ENCODE measurements at places on chromosomes 7 and 10. TPM values are rescaled to one million over a fixed set of nuclear protein-coding genes. Genes with fewer than 3 reads are reported as not detected.

DNA sequence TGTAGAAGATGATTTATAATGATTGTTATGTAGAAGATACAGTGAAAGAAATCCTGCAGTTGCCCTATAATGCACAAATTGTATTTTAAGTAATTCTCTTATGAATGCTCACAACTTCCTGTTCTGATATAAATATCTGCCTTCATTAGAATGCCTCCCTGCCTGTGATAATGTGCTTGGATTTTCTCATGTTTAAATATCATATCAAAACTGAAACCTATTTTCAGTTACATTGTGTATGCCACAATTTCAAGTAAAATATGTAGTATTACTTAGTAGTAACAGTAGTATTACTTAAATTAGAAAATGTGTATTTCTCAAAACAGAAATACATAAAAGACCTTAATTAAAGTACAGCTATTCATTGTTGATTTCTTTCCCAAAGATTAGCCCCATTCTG is 41.1 kb upstream of the TFEC start:
- no peak overlapping the region for H3K4me3 ChIP-seq
- no peaks in the 10 kb centered on the region for H3K36me3 ChIP-seq
- DNase-seq, result no peak
- H3K27me3 ChIP-seq, result no peaks in the 10 kb centered on the region
- no peak overlapping the region for H3K27ac ChIP-seq

CLRN3 gene
- total RNA-seq, result not detected

- no peaks in the 10 kb centered on the region for H3K27me3 ChIP-seq
- no peak overlapping the region for H3K4me3 ChIP-seq
- H3K27ac ChIP-seq, result no peak overlapping the region
- no peaks in the 10 kb centered on the region for H3K36me3 ChIP-seq
- no peak for DNase-seq
Measured at GRCh38 chr7:41756650-41757182, 53.8 kb upstream of the INHBA start.

- H3K36me3 ChIP-seq, result no peaks in the 10 kb centered on the region
- no peak overlapping the region for H3K27ac ChIP-seq
- no peak for DNase-seq
- H3K4me3 ChIP-seq, result no peak overlapping the region
- no peaks in the 10 kb centered on the region for H3K27me3 ChIP-seq
Measured at GRCh38 chr7:129252128-129252527, 27.3 kb downstream of the AHCYL2 start.

DNA sequence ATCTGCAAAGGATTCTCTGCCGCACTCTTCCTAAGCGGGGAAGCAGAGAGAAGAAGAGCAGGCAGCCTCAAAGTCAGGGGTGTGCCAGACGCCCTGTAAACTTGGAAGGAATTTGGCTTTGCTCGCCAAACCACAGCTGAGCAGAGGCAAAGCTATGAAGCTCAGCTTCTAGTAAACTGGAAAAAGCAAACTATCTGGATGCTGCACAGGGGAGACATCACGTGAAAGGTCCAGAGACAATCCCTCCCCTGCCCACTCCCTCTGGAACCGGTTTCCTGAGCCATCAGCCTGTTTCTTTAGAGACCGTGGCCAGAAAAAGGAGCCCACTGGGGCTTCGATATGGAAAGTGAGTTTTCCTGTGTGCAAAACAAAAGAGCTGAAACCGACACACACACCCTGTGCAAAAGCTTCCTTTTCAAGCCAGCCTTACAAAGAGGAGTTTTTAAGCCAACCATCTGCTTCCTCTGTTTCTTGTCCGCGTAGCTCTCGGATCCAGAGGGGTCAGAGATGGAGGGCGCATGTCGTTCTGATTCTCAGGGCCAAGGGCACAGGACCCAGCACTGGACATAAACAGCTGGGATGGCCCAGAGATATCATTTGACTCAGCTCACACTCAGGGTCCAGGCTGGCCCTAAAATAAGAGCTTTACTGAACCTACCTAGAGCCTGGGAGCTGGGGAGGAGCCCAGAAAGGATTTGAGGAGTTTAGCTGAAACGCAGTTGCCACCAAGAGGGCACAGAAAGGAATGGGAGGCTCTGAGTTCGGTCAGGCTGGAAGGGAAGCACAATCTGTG is 58.2 kb upstream of the DNAAF5 start:
- H3K4me3 ChIP-seq, result peak overlapping the region; percentile 10
- H3K27me3 ChIP-seq, result no peaks in the 10 kb centered on the region
- peaks cover 14% of the 10 kb centered on the region for H3K4me1 ChIP-seq
- H3K27ac ChIP-seq, result peak overlapping the region; percentile 40

DNA sequence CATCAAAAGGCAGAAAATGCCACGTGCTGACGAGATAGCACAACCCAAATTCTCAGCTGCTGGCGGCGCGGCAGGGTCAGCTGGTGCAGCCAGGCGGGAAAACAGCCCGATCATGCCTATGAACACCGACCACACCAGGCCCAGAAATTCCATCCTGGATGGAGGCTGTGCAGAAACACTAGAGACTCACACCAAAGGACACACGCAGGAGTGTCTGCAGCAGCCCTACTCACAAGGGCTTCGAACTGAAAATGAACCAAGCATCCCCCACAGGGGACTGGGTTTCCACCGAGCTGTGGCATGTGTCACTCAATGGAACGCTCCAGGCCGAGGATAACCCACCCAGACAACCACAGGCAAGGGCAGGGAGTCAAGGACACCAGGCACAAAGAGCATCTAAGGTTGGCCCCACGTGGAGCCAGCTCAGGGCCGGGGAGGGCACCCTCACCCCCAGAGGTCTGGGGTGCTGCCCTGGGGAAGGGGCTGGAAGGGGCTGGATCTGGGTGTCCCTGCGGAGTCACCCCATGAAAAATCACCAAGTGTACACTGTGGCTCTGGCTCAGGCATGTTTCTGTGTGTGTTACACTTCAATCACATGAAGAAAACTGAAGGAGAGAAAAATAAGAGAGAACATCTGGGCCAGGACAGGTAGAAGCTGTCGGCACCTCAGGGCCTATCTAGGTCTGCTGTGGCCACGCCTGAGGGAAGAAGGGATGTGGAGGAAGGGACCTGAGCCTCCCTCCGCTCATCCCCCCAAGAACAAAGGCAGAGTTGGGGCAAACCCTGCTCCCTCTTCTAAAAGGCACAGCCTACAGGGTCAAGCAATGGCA is 33.0 kb downstream of the RASGEF1A start:
- H3K36me3 ChIP-seq, result no peaks in the 10 kb centered on the region
- no peak overlapping the region for H3K27ac ChIP-seq
- H3K4me3 ChIP-seq, result no peak overlapping the region
- peaks cover 11% of the 10 kb centered on the region for H3K27me3 ChIP-seq
- no peak for DNase-seq
- H3K4me1 ChIP-seq, result peaks cover 28% of the 10 kb centered on the region

UPK3B gene
- 2.6 TPM for total RNA-seq

DNA sequence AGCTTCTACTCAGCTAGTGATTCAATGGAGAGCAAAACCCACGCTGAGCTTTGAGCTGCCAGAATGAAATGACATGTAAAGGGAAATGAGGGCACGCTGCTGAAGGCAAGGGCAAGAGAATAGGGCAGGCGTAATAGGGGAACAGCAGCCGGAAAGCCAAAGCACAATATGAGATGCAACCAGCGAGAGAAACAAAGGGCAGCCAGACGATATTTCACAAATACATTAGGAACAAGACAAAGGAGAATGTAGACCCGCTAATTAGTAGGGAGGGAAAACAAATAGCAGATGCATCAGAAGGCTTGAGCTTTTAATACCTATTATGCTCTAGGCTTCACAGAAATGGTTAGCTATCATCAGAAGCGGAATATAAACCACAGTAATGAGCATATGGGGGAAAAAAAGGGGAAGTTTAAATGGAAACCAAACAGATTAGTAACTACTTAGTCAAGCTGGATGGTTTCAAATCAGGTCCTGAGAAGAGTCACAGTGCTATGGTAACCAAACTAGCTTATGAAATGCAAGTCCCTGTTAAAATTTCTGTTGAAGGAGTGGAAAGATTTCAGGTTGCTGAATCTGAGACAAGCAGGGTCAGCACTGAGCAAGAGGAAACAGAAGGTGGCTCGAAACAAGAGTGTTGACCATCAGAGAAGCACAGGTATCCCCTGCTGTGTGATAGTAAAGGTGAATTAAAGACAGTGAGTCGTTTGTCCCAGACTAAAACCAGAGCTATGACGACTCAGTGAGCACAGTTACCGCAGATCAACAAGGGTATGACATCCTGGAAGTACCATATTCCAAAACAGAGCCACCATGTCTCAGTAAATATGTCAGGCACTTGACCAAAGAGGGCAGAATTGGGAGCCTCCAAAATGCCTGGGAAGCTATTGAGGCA is 496.9 kb upstream of the CELF2 start:
- H3K27me3 ChIP-seq, result no peaks in the 10 kb centered on the region
- H3K36me3 ChIP-seq, result no peaks in the 10 kb centered on the region
- H3K4me3 ChIP-seq, result no peak overlapping the region
- no peak for DNase-seq
- no peaks in the 10 kb centered on the region for H3K4me1 ChIP-seq
- no peak overlapping the region for H3K27ac ChIP-seq

DNA sequence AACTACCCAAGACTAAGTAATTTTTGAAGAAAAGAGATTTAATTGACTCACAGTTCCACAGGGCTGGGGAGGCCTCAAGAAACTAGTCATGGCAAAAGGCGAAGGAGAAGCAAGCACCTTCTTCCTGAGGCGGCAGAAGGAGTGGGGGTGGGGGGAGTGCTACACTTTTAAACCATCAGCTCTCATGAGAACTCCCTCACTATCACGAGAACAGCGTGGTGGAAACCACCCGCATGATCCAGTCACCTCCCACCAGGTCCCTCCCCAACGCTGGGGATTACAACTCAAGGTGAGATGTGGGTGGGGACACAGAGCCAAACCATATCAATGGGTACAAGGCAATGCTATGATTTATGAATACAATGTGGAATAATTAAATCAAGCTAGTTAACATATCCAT is 241.9 kb downstream of the PTPRN2 start:
- H3K4me3 ChIP-seq, result no peak overlapping the region
- no peak for DNase-seq
- no peaks in the 10 kb centered on the region for H3K4me1 ChIP-seq
- H3K27ac ChIP-seq, result no peak overlapping the region

DNA sequence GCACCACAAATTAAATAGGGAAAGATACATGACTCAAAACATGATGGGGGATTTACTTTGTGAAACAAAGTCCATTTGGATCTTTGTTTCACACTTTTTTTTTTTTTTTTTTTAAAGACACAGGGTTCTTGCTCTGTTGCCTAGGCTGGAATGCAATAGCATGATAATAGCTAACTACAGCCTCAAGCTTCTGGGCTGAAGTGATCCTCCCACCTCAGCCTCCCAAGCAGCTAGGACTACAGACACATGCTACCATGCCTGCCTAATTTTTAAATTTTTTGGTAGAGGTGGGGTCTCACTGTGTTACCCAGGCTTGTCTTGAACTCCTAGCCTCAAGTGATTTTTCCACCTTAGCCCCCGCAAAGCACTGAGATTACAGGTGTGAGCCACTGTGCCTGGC is 172.6 kb upstream of the KLF14 start:
- H3K4me3 ChIP-seq, result no peak overlapping the region
- no peak for DNase-seq
- peaks cover 65% of the 10 kb centered on the region for H3K4me1 ChIP-seq
- H3K27me3 ChIP-seq, result no peaks in the 10 kb centered on the region
- H3K27ac ChIP-seq, result no peak overlapping the region

DNA sequence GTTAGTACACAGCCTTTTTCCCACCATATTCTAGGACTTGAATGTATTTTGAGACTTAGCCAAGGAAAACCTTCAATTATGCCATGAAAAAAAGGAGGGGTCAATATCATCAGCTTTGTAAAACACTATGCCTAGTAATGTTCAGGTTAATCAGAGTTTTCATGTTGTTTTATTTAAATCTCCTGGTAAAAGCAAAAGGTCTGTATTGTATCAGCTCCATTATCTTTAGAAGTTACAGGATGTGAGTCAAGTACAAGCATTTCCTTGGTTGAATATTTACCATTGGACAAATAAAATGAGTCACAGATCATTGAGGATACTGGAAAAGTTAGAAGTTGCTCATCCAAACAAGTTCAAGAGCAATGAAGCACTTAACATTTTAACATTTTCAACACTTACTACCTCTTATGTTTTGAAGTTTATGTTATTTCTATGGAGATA is 89.9 kb upstream of the CAPZA2 start:
- no peak overlapping the region for H3K4me3 ChIP-seq
- no peak for DNase-seq
- no peaks in the 10 kb centered on the region for H3K36me3 ChIP-seq
- H3K27ac ChIP-seq, result no peak overlapping the region
- H3K27me3 ChIP-seq, result no peaks in the 10 kb centered on the region

- H3K27ac ChIP-seq, result no peak overlapping the region
- H3K36me3 ChIP-seq, result no peaks in the 10 kb centered on the region
- H3K27me3 ChIP-seq, result no peaks in the 10 kb centered on the region
Measured at GRCh38 chr10:109960682-109961081, 37.4 kb upstream of the XPNPEP1 start.
